ENCODE measurements at places on chromosomes 6 and 20.

DNA sequence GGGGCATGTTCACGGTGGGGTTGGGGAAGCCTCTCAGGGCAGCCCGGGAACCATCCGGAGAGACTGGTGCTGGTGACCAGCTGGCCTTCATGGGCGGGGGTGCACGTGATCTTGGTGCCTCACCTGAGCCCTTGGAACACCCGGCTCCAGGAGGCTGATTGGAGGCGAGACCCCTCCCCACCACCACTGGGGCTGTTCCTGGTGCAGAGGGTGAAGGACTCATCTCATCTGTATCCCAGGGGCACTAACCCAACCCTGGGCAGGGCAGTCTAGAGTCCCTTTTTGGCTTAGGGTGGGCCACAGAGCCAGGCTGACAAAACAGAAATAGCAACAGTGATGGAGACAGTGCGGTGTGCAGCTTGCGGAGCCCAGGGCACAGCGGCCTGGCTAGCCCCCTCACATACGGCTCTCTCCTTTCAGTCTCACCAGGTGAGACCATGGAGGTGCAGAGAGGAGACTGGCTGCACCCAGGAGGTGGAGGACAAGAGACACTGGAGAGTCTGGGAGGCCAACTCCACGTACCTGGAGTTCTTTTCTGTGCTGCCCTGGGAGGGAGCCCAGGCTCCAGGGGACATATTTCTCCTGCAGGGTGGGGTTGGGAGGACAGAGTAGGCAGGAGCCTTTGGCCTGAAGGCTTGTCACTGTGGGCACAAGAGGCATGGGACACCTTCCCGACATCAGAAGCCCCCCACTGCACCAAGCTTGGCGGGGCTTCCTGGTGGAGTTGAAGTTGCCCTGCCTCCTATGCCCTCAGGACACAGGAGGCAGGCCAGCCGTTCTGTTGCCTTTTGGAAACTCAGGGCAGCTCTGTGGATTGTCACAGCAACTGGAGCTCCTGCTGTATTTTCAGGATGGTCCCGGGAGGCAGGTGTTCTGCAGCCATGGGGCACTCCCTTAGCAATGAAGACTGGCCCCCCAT lies 106.0 kb downstream of the SYCP2 start:
- no peak for DNase-seq

DNA sequence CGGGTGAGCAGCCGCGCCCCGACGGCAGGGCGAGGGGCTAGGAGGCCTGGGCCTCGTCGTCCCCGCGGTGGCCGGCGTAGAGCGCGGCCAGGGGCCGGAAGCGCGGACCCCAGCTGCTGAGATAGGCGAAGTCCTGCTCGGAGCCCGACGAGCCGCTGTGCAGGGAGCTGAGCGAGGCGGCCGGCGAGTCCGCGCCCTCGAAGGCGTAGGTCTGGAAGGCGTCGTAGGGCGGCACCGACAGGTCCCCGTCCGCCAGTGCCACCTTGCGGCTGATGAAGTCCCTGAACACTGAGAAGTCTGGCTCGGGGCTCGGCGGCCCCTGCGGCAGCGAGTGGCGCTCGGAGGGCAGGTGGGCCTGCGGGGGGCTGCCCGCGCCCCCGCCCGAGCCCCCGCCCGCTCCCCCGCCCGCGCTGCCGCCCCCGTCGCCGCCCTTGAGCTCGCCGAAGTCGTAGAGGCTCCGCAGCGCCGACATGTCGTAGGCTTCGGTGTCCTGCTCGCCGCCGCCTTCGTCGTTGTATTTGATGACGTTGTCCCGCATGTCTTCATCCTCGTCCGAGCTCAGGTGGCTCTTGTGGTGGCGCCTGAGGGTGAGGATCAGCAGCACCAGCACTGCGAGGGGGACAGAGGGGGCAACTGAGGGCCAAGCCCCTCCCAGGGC lies 56.5 kb downstream of the CD40 start:
- no peak for DNase-seq

DNA sequence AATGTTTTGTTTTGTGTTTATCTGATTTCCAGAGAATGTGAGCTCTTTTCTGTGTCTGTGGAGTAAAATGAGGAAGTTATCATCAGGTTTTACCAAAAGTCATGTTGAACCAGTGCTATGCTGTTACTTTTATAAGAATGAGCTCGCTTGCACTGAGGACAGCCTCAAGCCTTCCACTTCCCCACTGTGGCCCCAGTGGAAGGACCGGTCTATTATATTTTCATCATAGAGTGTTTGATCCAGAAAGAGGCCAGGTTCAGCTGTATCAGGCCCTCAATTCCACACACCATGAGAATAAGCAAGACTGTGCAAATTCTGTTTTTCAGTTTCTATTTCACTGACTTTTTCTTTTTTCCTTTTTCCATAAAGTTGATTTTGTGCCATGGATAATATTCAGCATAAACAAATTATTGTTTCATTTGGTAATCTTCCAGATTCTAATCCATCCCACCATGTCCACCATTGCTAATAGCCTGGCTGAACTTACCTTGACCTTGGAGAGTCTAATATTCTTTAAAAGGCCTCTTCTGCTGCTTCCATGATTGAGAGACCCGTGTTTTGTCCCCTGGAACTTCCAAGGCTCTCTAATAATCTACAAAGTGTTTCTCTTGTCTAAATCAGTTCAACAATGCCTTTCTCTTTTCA lies 286.2 kb downstream of the THBS2 start:
- DNase-seq, result no peak

DNA sequence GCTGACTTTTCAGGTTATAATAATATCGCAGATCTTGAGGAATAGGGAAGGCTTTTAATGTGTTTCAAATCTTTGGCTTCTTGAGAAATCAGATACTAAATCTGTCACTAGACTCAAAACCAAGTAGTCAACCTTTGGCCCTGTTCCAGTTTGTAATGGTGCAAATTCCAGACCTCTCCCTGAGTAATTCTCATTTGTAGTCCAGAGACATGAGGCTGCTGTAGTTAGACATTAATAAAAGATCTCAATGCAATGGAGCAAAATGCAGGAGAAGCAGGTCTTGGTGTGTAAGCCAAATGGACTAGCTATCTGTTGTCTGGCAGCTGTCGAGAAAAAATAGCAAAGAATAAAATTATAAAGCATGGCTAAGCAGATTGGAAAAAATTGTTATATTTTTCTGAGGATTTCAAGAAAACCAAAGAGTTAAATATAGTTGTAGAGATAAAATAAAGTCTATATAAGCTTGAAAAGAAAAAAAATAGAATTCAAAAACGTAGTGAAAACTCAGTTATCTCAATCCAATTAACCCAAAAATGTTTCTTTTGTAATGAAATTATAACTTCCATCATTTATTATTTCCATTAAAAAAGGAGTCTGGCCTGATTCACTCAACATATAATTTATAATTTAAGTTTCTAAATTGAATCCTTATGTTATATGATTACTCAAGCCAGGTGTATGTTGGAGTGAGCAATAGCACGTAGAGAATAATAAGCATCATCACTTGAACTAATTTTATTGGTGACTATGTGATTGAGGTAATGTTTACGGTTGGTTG lies 161.5 kb upstream of the ADGRB3 start:
- DNase-seq, result no peak

- no peak for DNase-seq
These were observed 46.6 kb downstream of the HDAC2 start for GRCh38 chr6:113924312-113924723.

DNA sequence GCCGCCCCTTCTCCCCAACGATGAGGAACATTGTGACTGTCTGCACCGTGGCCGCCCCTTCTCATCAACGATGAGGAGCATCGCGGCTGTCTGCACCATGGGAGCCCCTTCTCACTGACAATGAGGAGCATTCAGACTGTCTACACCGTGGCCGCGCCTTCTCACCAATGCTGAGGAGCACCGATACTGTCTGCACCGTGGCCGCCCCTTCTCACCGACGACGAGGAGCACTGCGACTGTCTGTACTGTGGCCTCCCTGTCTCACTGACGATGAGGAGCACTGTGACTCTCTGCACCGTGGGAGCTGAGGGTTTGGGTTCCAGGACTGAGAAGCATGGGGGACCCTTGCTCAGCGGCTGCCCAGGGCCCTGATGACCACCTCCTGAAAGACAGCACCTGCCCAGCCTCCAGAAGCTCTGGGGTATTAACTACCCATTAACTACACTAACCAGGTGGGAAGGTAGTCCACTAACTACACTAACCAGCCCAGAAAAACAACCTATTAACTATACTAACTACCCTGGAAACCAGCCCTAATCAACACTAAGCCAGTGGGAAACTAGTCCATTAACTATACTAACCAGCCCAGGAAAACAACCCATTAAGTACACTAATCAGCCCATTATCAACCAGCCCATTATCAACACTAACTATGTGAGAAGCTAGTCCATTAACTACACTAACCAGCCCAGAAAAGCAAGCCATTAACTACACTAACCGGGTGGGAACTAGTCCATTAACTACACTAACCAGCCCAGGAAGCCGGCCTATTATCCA lies 116.9 kb downstream of the TAF4 start:
- DNase-seq, result no peak

- no peak for DNase-seq
These were observed 13.8 kb downstream of the UBE2V1 start for GRCh38 chr20:50099113-50099512.

- no peak for DNase-seq
These were observed 196.4 kb upstream of the CCN2 start for GRCh38 chr6:132147530-132148011.

- no peak for DNase-seq
These were observed 130.7 kb upstream of the KCNK16 start for GRCh38 chr6:39453241-39453640.

DNA sequence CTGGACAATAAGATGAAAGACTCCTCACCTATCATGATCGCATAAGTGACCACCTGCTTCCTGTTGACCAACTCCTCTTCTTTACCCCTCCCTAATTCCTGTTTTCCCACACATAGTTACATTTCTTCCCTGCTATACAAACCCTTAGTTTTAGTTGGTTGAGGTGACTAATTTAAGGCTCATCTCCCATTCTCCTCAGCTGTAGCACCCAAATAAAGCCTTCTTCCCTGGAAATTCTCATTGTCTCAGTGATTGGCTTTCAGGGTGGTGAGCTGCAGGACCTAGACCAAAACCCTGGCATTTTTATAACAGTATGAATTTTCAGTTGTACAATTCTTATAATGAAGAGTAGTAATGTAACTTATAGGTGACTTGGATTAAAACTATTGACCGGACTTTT lies 2.1 kb downstream of the FKBP1C start:
- DNase-seq, result no peak

GRCh38 chr20:24064092-24064491 lies 75.5 kb upstream of the GGTLC1 start:
- no peak for DNase-seq

DNA sequence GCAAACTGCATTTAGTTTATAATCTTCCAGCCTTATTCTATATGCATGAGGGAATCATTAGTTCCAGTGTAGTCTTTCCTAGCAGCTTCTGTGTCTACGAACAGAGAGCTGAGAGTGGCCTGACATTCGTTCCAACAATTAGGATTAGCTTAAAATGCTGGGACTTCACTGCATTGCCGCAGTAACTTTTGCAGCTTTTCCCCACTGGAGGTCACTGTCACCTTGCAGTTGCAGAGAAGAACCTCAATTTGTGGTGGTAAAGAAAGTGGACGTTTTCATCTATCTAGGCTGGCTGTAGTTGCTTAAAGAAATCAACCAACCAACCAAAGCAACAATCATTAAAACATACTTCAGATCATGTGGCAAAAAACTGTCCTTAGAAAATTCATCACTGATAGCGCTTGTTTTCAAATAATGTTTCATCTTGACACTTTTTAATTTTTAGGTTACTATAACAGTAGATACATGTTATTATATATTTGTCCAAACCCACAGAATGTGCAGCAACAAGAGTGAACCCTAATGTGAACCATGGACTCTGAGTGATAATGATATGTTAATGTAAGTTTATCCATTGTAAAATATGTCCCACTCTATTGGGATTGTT lies 12.2 kb downstream of the MYLK4 start:
- no peak for DNase-seq

DNA sequence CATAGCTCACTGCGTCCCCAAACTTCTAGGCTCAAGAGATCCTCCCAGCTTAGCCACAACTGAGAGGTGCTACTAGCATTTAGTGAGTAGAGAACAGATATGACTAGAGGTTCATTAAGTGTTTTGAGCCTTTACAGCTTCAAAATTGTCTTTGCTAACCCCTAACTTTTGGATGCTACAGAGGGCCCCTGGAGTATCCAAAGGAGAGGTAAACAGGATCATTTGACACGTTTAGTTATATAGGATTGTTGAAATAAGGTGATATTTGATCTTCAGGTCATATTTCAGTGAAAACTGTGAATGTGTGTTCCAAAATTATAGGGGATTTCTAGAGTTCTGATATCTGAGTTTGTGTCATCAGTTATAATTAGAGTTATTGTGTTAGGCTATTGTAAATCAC lies 19.2 kb upstream of the HFE start:
- no peak for DNase-seq

DNA sequence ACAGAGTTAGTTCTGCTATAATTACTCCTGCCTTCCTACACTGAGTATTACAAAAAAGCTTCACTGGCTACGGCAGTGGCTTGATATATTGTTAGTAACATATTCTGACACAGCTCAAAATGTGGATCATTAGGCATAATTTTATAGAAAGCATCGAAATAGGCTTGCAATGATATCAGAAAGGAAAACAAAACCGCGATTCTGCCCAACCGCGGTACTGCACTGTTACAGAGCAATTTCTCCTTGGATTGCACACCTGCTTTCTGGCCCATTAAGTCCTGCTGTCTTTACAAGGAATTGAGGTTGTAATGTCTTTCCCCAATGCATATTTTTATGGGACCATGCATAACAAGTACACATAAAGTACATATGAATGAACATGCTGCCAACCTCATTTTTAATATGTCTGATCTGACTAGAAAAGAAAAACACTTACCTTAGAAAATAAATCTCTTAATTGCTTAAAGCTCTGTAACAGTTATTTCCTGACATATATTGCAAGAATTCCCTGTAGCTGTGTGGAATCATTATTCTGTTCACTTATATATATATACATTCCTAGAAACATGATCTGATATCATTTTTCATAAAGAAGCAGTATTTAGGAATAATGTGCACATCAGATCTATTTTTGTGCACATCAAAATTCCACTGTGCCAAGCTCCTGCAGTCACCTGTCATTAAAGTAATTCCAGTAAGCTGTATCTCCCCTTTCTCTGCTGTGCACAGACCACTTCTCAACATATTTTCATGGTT lies 763.9 kb downstream of the HACE1 start:
- DNase-seq, result no peak

DNA sequence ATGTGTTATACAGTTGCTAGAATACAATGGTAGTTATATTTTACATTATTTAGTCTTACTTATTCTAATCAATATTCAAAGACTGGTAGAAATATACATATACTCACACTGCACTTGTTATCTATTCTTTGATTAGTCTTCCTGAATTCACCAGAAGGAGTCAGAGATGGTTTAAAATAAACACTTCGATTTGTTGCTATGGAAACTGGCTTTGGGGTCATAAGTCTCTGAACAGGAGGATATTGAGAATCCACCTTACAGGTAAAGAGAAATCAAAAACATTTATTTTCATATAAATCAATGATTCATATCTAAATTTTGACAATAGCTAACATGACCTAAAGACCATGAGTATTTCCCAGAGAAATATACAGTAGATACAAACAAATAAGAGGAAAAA lies 41.6 kb downstream of the NUP153 start:
- DNase-seq, result no peak

- no peak for DNase-seq
These were observed 141.1 kb downstream of the CEP57L1 start for GRCh38 chr6:109236115-109237076.

GRCh38 chr20:31840906-31841816 lies 4.2 kb downstream of the FOXS1 start:
- no peak for DNase-seq
